ENCODE measurements at places on chromosomes 16 and 17.
A peak's percentile ranks its signal among the peaks of the same experiment; 100 is the strongest.

GRCh38 chr17:63973247-63973646, 529 bp upstream of the SCN4A start:
- DNase-seq = no peak

DNA sequence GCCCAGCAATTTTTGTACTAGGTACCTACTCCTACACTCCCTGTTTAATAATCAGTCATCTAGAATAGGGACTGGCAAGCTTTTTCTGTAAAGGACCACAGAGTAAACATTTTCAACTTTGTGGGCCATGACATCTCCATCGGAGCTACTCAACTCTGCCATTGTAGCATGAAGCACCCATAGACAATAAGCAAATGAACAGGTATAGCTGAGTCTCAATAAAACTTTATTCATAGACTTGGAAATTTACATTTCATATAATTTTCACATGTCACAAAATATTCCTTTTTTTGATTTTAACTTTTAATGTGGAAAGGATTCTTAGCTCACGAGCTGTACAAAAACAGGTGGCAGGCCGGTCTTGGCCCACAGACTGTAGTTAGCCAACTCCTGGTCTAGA, 345.8 kb downstream of the SOX9 start:
- no peak for DNase-seq

DNA sequence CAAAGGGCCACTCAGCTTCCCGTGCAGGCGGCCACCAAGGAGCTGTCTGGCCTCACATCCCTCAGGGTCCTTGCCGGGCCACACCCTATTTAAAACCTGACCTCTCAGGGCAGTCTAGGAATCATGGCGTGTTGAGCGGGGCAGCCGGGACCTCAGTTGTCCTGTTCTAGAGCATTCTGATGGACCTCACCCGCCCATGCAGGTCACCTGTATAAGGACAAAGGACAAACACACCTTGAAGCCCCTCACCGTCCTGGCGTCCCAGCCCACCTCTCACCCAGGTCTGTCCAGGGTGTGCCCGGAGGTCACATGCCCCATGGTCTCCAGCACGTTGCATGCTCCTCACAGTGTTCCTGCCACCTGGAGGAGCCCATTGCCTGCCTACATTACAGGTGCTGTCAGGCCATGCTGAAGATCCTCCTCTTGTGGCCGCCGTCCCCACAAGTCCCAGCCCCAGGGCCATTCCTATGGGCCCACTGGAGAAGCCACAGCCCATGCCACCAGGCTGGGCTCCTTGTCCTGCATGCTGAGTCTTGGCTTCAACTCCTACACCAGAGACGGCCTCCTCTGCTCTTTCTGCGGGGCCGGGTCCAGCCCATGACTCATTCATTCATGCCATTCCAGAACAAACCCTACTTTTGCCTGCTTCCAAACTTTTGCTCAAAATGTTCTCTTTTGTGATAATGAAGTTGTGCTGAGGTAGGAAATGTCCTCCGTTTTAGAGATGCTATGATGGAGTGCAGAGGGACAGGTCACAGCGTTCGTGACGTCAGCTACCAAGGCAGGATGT, 46.3 kb downstream of the PEMT start:
- peak; percentile 10 for DNase-seq

DNA sequence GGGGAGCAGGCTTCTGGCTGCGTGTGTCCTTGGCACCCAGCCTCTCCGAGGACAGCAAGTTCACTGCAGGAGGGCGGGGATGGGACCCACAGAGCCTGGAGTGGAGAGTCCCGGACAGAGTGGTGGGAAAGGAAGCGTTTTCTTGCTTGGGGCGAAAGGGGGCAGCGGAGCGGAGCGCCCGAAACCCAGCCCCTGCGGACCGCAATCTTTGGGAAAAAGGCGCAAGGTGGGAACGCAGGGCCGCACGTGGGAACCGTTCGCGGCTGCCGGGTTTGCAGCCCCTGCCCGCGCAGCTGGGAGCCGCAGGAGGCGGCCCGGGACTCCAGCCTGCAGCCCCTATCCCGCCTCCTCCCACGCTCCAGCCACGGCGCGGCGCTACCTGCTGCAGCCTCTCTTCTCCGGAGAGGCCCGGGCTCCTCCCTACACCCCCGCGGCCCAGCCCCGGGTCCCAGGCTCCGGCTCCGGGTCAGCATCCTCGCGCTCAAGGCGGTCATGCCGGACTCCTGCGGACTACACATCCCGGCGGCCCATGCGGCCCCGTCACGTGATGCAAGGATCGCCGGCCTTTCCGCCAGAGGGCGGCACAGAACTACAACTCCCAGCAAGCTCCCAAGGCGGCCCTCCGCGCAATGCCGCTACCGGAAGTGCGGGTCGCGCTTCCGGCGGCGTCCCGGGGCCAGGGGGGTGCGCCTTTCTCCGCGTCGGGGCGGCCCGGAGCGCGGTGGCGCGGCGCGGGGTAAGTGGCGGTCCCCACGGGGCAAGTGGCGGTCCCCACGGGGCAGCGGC, at the start of the genes NTHL1 and TSC2:
NTHL1 (minus strand) TSS at position 505 of the 786 bp plus-strand sequence; CDS start at position 494, 11 bp downstream.
TSC2 (plus strand) TSS at position 656 of the 786 bp plus-strand sequence. CDS start 631 bp downstream, outside the sequence.
- peak; percentile 77 for DNase-seq

GRCh38 chr17:39018267-39019134, 51.3 kb upstream of the FBXO47 start:
- DNase-seq = no peak
